ENCODE measurements at places on chromosomes 2 and 18.

GRCh38 chr2:150587547-150588505 is 100.4 kb upstream of the RND3 start:
- DNase-seq = no peak

DNA sequence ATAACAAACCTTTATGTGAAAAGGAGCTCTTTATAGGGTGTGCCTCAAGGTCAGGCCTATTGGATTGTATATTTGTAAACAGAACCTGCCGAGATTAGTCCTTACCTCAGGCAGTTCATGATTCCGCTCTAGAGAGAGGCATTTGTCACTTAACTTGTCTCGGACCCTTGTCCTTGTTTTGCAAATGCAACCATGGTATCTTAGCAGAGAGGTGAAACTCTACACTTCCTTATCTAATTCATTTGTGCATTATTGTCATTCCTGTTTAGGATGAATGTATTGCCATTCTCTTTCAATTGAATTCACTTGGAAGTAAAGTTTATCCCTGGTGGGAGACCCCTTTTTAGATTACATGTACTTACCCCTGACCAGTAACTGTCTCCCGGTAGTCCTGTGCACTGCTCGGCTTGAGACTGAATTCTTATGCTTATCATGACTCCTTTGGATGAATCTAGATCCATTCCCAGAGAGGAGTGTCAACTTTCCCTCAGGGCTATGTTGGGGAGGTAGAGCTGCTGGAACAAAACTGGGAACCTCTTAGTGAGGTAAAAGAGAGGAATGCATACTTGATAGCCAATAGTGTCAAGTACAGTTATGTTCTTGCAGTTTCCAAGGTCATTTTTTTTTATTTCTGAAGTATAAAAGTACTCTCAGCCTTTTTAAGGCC is 46.6 kb downstream of the SGPP2 start:
- no peak for DNase-seq

DNA sequence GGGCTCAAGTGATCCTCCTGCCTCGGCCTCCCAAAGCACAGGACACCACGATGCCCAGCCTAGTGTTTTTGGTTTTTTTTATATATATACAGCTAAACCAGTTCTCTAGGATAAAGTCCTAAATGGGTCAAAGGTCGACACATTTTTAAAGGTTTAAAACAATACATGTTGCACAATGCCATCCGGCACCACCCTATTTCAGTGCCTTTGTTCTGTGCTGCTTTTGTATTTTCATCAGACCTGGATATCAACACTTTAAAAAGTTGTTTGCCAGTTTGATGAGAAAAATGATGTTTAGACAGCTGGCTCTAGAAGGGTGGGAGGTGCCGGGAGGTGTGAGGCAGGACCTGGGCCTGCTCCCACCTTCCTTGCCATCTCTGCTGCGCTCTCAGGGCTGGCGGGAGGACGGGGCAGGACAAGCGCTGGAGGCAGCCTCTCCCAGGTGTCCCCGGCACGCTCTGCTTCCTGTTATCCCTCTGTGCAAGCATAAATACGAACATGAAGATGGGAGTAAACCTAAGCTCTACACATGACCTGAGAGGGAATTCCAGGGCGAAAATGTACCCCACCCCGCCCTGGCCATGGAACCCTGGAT is 103.7 kb downstream of the HS6ST1 start:
- no peak for DNase-seq

GRCh38 chr2:69659349-69659748 is 15.8 kb upstream of the AAK1 start:
- no peak for DNase-seq

- DNase-seq = peak; percentile 80
Observed at GRCh38 chr18:74524097-74524496, 10.2 kb upstream of the CNDP1 start.

GRCh38 chr2:44171018-44171417 is 2.3 kb downstream of the PPM1B start:
- no peak for DNase-seq

GRCh38 chr2:167890739-167891138 is 356.7 kb downstream of the STK39 start:
- DNase-seq = peak; percentile 75

GRCh38 chr2:181471226-181471625 is 14.0 kb downstream of the ITGA4 start:
- no peak for DNase-seq

Measured in NCI-H345 (cell line).